Activated naive CD4-positive, alpha-beta T cell treated with anti-CD3 and anti-CD28 coated beads, Interleukin-2, amount 50 U/mL, for 72 hours (primary cell): ENCODE measurements at places on chromosomes 7 and 10.

GRCh38 chr7:41037691-41038090 lies 665.2 kb downstream of the INHBA start:
- DNase-seq = no peak

DNA sequence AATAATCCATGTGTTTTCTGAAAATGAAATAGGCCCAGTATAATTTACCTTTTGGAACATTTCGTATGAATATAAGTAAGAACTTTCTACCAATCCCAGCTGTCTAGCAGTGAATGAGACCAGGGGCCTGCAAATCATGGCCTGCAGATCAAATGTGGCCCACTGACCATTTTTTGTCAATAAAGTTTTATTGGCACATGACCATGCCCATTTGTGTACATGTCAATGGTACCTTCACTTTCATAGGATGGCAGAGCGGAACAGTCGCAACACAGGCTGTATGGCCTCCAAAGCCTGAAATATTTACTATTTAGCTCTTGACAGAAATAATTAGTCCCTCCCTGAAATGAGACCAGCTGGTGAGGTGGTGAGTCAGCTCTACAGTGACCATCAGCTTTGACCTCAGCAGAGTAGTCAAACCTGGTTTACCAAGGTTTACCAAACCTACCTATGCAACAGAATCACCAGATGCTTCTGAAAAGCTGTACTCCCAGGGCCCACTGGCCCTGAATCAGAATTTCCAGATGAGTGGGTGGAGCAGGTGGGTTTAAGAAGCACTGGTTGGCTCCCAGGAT lies 13.8 kb upstream of the C10orf90 start:
- DNase-seq = no peak

GRCh38 chr10:109889867-109890266 lies 33.4 kb downstream of the XPNPEP1 start:
- DNase-seq = no peak

GRCh38 chr7:150901160-150902035 lies 49.1 kb downstream of the AOC1 start:
- no peak for DNase-seq

GRCh38 chr7:35658606-35659201 lies 36.2 kb downstream of the HERPUD2 start:
- no peak for DNase-seq

DNA sequence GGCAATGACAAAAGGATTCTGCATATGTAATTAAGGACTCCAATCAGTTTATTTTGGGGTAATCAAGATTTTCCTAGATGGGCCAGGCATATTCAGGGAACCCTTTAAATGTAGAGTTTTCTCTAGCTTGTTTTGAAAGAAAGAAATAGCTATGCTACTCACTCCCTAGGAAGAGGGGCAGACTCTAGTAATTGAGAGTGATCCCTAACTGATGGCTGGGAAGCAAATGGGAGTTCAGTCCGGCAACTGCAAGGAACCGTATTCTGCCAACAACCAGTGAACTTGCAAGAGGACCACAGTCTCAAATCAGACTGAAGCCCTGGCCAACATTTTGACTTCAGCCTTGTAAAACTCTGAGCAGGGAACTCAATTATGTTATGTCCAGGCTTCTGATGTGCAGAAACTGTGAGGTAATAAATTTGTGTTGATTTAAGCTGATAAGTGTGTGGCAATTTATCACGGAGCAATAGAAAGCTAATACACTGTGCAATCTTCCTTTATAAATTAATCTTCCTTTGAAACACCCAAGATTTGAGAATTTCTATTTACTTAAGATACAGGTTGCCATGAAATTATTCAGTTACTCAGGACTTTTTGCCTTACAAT lies 14.0 kb downstream of the AOAH start:
- DNase-seq = no peak

GRCh38 chr10:45429790-45430189 lies 55.8 kb downstream of the ALOX5 start:
- no peak for DNase-seq
